ENCODE measurements at places on chromosomes 13 and 19.
A peak's percentile ranks its signal among the peaks of the same experiment; 100 is the strongest.

DNA sequence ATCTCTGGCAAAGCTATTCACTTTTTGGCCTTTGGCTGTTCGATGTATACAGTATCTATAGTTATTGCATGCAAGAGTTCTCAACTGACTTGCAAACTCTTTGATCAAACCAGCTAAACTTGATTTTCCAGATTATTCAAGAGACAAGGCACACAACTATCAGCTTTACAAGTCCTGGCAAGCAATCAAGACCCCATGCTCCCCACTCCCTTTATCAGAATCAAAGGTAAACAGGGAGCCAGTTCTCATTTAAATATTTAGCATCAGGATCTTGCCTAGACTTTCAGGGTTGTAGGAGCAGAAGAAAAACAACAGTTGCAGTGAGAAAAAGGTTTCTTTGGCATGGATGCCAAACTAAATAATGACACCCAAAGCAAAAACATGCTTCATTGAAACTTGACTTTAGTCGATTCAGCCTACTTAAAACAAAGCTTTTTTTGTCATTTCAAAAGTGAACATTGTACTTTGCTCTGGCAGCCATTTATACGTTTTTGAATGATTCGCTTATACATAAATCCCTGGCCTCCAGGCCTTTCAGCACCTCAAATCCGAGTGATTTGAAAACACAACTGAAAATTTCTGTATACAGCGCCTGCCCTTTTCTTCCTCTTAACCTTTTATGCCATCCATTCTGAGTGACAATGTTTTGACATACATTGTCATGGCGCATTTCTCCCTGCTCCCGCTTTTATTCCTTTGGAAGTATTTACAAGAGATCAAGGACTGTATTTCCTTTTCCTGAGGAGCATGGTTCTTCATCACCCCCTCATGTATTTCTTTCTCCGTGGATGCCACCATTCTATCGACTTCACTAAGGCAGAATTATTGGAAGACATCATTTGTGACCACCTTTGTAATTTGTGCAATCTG lies 340.8 kb downstream of the KLF5 start:
- DNase-seq: no peak

DNA sequence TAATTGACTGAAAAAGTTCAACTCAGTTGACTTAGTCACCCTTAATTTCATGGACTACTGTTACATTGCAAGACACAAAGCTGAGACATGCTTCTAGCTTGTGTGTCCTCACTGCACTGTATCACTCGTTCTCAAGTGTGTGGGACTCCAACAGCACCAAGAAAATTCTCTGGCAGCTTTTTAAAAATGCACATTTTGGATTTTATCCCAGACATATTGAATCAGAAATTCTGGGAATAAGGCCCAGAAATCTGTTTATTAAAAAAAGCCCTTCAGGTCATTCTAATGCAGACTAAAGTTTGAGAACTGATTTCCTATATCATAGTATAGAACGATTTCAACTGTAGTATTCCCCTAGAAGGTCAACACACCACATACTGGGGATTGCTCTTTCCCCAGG lies 1485.3 kb downstream of the PCDH9 start:
- DNase-seq: no peak

DNA sequence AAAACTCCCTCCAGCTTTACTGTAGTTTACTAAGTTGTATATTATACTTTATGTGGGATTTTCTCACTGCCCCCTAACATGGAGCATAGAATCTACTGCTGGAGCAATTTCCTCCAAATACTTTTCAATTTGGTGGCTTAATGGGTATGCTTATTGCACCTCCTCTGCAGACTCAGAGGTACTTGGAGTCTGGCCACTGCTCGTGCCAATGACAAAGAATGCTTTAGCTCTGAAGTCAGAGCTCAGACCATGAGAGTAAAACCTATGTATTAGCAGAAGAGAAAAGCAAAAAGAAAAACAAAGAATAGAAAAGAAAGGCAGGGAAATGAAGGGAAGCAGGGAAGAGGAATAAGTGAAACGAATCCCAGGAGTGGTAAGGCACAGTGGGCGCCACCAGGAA lies 71.9 kb downstream of the SUCLA2 start:
- DNase-seq: no peak

DNA sequence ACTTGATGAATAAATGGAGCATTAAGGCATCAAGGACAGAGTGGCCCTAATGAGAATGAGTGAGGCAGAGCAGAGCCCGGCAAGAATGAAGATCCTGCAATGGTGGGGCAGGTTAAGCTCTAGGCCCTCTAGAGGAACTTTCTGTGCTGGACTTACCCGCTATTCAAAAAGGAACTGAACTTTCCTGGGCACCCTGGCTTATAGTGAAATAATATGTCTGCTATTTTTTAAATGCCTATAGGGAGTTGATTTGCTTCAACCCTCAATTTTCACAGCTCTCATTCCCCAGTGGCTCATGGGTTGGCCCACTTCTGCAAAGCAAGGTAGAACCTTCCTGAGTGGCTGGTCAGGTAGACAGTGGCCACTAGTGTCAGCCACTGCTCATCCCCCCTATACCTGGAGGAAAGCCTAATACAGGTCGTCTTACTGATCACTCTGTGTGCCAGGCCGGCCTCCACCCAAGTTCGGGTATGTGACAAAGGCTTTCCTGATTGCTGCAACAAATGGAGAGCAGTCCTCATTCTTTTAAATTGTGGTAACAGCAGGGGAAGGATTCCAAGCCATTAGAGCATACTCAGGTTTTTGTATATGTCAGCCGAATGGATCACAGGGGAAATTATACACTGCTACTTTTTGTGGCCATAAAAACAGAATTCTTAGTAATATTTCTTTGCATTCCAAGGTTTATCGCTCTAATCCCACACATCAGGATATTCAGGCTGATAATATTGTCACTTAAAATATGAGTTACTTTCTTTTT lies 103.0 kb downstream of the KL start:
- DNase-seq: no peak

GRCh38 chr13:37129866-37130265 lies 24.4 kb upstream of the CSNK1A1L start:
- DNase-seq: no peak

DNA sequence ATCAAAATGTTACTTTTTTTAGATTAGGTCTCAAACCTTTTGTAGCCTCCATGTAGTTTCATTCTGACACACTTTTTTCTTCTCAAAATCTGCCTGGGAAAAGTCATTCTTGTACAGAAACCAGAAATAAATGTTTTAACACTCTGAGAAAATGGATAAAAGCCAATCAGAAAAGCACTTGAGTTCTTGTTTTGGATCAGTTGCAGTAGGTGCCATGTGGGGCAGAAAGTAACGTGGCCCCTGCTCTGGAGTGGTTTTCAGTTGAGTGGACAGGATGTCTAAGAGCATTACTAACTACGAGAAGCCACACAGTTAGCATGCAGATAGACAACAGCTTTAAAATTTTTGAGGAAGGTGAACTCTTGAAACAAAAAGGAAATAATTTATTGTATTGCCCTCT lies 19.1 kb downstream of the GPR183 start:
- no peak for DNase-seq

DNA sequence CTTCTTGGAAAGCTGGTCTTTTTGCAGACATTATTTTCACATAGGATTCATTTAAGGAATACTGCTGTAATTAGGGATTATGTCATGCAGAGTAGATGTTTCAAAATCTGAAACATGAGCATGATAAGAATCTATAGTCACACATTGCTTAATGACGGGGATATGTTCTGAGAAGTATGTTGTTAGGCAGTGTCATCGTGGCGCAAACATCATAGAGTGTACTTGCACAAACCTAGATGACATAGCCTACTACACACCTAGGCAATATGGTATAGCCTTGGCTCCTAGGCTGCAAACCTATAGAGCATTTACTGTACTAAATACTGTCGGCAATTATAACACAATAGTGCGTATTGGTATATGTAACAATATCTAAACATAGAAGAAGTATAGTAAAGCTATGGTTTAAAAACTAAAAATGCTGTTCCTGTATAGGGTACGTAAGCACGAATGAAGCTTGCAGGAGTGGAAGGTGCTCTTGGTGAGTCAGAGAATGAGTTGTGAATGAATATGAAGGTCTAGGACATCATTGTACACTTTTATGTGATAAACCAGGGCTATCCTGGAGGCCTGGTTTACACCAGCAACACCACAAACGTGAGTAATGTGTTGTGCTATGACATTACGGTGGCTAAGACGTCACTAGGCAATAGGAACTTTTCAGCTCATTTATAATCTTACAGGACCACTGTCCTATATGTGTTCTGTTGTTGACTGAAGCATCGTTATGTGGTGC lies 283.1 kb downstream of the MTUS2 start:
- DNase-seq: no peak

- peak; percentile 36 for DNase-seq
Observed at GRCh38 chr19:13051557-13052165, 51.0 kb downstream of the LYL1 start.

DNA sequence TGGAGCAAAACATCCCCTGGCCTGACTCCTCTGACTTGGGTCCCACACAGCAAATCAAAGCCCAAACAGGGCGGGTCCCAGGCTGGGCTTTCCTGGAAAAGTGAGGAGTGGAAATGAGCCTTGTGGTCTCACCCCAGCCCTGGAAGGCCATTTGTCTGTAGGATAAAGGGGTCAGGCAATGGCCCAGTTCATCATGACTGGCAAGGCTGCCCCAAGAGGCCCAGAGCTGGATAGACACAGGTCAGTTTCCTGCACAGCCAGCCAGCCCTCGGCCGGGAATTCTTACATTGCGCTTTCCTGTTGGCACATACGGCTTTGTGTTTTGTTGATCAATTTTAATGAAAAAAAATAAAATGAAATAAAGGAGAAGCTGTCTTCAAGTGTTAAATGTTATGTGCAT lies 174.3 kb downstream of the TSHZ3 start:
- no peak for DNase-seq

- no peak for DNase-seq
Observed at GRCh38 chr19:39327363-39328045, 6.8 kb upstream of the LRFN1 start.

DNA sequence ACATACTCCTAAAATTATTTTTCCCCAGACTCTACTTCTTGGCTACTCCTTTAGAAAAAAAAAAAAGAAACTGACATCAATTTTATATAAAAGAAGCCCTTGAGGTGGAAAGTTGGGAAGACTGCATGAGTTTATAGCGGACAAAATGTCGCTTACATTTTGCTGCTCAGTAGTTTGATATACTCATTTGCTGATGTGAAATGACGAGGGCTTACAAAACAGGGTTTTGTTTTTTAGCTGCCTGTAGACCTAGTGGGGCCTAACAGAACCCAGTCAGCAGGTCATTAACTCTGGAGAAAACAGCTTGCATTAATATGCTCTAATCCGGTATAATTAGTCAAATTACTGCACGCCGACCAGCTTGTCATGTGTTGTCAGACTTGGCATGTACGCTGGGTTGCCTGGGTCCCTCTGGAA lies 37.6 kb upstream of the MAB21L1 start:
- DNase-seq: no peak

DNA sequence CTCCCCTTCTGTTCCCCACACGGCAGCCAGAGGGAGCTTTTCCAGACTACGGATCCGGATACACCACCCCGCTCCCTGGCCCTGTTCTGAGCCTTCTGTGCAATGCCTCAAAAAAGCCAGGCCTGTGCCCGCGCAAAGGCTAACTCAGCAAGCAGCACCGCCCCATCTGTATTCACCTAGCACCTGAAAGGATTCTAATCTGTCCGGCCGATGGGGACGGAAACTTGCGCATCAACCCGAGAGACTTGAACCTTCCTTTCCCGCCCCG lies 589 bp downstream of the ZBTB45 start:
- DNase-seq: peak; percentile 41

GRCh38 chr19:53771144-53771543 lies 53.0 kb downstream of the NLRP12 start:
- no peak for DNase-seq

- DNase-seq: no peak
Observed at GRCh38 chr19:46733690-46734292, 12.1 kb upstream of the FKRP start.

GRCh38 chr13:75689686-75690085 lies 53.6 kb downstream of the LMO7 start:
- DNase-seq: no peak

GRCh38 chr13:61128850-61129645 lies 286.6 kb downstream of the PCDH20 start:
- no peak for DNase-seq

DNA sequence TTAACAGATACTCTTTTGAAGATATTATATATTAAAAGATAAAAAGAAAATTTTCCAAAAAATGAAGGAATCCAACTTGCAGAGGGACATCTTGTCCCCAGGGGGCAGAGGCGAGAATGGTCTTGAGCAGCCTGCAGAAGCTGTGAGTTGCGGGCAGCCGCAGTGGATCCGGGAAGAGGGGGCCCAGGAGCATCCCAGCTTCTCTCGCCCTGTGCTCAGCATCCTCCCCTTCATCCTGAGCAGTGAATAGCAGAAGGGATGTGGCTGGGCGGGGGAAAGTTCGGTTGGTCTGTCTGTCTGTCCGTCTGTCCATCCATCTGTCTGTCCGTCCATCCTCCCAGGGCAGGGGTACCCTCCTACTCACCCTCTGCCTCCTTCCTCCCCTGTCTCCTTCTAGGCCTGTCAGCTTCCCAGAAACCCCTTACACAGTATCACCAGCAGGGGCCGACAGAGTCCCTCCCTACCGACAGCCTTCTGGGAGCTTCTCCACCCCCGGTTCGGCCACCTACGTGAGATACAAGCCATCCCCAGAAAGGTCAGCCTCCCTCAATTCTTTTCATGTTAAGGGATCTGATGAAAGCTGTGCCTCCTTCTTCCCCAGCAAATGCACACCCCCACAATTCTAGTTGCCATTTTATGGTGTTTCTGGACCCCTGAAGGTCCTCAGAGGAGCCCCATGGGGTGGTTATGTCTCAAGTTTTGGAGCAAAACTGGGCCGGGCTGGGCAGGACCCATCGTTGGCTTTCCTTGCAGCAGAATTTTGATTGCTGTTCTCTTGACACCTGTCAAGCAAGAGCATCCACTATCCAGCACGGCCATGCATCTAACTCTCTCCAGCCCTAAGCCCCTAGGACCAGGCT lies 81.6 kb downstream of the DPF1 start:
- peak; percentile 47 for DNase-seq

GRCh38 chr19:28985201-28985600 lies 227.8 kb downstream of the UQCRFS1 start:
- DNase-seq: no peak

GRCh38 chr19:33365691-33366090 lies 7.8 kb upstream of the CEBPG start:
- no peak for DNase-seq

DNA sequence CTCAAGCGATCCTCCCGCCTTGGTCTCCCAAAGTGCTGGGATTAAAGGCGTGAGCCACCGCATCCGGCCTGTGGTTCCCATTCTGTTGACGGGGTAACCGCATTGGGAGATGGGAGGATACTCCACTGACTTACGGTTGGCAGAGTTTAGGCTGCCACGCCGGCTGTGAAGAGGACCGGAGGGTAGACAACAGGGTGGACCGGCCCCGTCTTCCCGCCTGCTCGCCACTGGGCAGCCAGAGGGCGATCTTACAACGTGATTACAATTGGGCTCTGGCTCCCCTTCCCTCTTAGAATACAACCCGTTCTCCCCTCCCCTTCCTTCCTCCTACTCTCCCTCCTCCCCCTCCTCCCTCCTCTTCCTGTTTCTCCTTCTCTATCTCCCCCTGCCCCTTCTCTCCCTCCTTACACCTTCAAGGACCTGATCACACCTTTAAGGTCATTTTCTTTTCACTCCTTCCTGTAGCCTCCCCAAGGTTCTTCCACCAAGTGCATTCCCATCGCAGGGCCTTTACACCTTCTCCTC lies 957 bp upstream of the CCDC194 start:
- DNase-seq: peak; percentile 65

GRCh38 chr19:1280636-1281568 lies 4.8 kb upstream of the EFNA2 start:
- DNase-seq: no peak
